ENCODE measurements at places on chromosomes 6 and 20.

GRCh38 chr6:109791301-109791700 is 100.2 kb downstream of the FIG4 start:
- no peak for DNase-seq

- DNase-seq: no peak
These were observed 100.6 kb downstream of the KCNB1 start for GRCh38 chr20:49381558-49382493.

DNA sequence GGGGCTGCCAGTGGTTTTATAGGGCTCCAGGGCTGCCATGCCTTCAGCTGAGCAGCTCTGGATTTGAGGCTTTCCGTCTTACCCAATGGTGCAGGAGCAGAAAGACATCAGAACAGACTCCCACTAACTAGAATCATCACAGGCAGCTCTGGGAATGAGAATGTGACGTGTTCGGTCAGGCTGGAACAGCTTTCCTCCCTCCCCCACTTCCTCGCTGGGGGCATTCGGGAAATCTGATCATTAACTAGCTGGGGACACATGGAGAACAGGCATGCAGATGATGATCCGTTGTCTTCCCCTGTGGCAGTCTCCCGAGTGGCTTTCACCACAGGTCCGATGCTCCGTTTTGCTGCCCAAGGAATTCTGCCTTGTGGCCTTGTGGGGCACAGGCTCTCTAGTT is 5.5 kb upstream of the MTG2 start:
- DNase-seq: no peak

GRCh38 chr6:158718461-158719046 is 68.7 kb downstream of the SYTL3 start:
- no peak for DNase-seq

- no peak for DNase-seq
These were observed 31.4 kb upstream of the SMIM29 start for GRCh38 chr6:34280216-34280615.

GRCh38 chr6:134503585-134504281 is 185.8 kb upstream of the SGK1 start:
- no peak for DNase-seq

DNA sequence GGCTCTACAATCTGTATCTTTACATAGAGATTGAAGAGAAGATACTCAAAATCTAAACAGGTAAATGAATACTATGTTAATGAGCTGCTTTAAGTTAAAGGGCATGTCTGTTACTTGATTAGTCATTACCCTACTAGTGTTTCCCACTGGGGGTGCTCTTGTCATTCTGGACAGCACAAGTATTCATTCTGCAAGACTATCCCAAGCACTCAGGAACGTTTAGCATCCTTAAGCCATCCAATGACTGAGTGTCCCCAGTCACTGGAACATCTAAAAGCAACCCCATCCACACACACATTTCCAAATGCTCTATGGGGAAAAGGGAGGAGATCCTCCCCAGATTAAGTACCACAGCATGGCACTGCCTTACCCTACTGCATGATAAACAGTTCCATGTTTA is 25.7 kb downstream of the EZR start:
- no peak for DNase-seq
